ENCODE measurements at places on chromosomes 7 and 10.

- no peak for DNase-seq
Measured at GRCh38 chr10:32960022-32960421, 2.0 kb upstream of the ITGB1 start.

- DNase-seq: no peak
Measured at GRCh38 chr10:290026-290725, 154.9 kb downstream of the ZMYND11 start.

DNA sequence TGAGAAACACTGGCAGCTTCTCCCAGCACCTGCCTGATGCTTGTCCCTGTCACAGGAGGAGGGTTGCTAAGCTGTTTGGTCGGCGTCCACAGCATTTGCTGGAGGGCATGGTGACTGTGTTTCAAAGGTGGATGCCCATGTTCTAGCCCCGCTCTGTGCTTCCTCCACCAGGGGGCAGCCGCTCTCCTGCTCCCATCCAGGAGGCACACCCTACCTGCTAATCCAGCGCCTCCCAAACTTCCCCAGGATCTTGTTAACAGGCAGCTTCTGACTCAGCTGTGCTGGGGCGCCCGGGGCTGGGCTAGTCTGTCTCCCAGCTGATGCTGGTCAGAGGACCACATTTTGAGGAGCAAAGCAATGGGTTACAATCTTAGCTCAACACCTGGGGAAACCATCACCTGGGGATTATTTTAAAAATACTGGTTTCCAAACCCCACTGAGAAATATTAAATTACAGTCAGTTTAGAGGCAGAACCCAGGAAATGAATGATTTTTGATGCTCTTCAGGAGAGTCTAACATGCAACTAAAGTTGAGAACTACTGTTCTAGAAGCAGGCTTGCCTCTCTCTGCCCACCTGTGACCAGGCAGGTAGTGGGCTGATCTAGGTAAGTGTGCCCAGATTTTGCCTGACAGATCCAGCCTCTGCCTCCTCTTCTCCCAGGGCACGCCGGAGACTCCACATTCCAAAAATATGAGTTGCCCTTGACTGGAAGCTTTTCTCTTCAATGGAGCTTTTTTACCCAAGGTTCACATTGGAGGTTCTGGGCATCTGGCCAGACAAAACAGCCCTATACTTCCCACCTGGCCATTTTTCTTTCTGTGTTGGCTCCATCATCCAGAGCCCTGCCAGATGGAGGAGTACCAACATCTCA is 92.7 kb upstream of the GPR26 start:
- DNase-seq: no peak

DNA sequence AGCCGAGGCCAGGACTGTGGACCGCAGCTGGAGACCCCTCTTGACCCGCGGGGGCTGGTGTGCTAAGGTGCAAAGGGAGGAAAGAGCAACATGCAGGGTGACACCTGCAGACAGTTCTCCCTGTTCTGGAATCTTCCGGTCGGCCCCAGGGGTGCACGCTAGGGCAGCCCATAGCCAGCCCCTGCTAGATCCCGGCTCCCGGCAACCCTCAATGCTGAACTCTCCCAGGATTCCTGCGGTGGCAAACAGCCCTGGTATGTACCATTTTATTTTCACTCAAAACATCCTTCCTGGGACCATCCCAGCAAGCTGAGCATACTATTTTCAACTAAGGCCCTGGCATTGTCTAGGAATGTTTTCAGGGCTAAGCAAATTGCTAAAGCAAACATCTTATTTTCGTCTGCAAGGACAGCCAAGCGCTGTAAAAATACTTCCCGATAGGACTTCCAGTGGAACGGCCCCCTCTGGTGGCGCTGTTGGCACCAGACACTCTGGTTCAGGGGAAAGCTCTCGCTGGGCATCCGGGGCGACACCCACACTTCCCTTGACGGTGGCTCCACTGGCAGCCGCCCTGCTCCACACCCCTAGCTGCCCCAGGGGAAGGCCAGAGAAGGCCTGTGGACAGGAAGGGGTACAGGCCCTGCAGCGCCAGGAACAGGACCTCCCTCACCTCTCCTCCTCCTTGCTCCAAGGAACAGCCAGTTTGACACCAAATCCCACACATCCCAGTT is 99.4 kb downstream of the CTBP2 start:
- peak; percentile 80 for DNase-seq

DNA sequence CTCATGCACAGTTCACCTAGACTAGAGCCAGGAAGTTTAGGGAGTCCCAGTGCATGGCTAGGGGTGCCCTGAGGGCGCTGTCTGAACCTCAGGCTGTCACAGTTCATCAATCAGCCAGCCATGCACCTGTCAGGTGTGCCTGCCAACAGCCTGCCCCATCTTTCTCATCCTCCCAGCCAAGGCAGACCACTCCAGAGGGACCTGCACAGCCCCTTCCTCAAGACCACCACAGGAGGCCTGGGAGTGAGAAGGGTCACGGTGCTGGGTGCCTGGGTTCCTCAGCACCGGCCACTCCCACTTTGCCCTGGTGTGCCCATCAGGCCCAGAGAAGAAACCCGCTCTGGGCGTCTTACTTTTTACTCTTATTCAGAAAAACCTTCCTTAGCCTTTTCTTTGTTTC is 8.4 kb downstream of the ATP6V1F start:
- no peak for DNase-seq

- peak; percentile 93 for DNase-seq
Measured at GRCh38 chr10:59387951-59388670, 25.8 kb upstream of the FAM13C start.

DNA sequence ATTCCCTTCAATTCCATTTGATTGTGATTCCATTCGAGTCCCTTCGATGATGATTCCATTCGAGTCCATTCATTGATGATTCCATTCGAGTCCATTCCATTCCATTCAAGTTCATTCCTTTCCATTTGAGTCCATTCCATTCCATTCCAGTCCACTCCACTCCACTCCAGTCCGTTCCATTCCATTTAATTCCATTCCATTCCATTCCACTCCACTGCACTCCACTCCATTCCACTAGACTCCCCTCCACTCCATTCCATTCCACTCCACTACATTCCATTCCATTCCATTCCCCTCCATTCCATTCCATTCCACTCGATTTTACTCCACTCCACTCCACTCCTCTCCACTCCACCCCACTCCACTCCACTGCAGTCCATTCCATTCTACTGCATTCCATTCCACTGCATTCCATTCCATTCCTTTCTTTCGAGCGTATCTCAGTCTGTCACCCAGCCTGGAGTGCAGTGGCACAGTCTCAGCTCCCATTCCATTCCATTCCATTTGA is 115.7 kb downstream of the ZNF92 start:
- no peak for DNase-seq
